ENCODE measurements at places on chromosomes 13 and 19.

- DNase-seq, result peak; percentile 84
Observed at GRCh38 chr19:19145684-19146608, 7.7 kb upstream of the TMEM161A start.

DNA sequence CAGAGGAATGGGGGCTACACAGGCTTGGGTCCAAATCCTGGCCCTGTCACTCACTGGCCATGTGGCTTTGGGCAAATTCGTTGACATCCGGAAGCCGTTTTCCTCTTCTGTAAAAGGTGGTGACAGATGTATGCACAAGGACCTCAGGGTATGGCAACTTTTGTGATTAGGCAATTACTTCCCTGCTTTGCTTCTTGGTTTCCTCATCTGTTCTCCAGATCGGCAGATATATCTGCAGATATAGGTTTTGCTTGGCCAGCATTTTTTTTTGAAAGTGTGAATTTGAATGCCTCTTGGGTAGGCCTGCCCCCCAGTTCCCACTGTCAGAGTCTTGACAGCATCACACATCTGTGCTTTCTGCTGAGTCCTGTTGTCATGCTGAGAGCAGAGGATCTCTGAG lies 17.7 kb downstream of the TMEM272 start:
- DNase-seq, result no peak

DNA sequence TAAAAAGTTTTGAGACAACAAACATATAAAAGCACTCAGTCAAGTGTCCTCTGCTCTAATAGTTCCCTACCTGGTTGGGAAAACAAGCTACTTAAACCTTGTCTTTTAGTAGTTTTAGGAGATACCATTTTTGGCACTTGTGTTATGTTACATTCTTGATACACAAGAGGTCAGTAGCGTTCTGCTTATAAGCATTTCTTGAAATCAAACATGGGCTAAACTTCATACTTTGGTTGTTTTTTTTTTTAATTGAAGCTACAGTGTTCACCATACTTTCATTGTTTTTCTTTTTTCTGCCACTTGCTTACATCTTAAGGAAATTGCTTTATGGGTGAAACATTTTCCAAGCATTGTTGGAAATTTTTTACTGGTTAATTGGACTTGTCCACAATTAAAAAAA lies 12.9 kb downstream of the NHLRC3 start:
- DNase-seq, result peak; percentile 70

- peak; percentile 66 for DNase-seq
Observed at GRCh38 chr19:38543807-38544568, 73.8 kb downstream of the MAP4K1 start.

GRCh38 chr19:8242211-8242821 lies 33.1 kb downstream of the CERS4 start:
- DNase-seq, result no peak

DNA sequence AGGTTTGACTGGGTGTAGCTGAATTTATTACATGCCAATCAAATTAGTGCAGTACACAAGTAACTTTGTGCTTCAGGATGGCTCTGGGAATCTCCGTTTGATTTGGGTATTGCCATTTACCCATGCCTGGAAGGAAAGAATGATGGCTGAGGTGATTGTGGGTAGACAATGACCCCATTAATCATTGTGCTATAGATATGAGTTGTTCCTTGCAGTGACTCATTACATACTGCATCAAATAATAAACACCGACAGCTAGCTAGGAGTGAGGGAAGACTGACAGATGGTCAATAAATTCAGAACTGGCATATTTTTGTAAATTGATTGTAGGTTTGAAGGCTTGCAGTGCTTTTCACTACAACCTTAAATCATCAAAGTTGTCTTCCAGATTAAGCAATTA lies 1069.5 kb downstream of the DIAPH3 start:
- peak; percentile 52 for DNase-seq

- DNase-seq, result no peak
Observed at GRCh38 chr13:30744681-30745077, 9.3 kb downstream of the ALOX5AP start.

DNA sequence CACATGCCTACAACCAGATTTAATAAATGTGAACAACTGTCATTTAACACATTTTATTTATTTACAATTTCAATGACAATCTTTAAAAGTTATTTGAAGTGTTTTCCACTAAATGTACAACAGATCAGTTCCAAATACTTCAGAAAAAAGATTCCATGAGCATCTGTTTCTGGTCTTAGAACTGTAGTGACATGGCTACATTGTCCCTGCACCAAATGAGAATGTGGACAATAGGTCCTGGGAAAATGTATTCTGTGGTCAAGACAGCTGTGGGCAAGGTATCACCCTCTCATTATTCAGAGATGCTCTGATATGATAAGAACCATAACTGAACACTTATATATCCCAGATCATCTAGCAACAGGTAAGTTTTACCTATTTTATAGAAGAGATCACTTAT lies 43.7 kb downstream of the ELF1 start:
- DNase-seq, result no peak

- peak; percentile 49 for DNase-seq
Observed at GRCh38 chr13:31905961-31906360, 125.6 kb upstream of the FRY start.

GRCh38 chr13:80274643-80275042 lies 66.3 kb downstream of the SPRY2 start:
- DNase-seq, result no peak

DNA sequence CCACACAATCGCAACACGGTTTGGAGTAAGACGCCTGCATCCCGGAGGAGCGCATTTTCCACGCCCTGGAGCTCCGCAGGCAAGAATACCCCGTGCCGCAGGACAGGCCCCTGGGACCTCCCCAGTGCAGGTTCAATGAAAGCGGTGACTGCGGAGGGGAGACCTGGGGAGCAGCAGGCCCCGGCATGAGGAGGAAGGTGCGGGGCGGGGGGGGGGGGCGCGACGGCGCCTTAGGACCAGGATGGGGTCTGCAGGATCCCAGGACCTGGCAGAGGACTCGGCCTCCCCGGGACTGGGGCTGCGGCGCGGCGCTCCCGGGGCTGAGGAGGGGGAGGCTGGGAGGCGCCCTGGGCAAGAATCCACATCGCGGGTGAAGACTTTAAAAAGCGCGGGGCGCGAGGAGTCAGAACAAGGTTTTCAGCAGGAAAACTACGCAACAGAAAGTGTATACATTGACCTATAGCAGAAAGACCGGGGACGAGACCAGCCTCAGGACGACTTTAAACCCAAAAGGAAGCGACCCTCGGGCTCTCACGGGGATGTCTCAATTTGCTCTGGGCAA lies 432 bp downstream of the ZNF611 start:
- peak; percentile 8 for DNase-seq

DNA sequence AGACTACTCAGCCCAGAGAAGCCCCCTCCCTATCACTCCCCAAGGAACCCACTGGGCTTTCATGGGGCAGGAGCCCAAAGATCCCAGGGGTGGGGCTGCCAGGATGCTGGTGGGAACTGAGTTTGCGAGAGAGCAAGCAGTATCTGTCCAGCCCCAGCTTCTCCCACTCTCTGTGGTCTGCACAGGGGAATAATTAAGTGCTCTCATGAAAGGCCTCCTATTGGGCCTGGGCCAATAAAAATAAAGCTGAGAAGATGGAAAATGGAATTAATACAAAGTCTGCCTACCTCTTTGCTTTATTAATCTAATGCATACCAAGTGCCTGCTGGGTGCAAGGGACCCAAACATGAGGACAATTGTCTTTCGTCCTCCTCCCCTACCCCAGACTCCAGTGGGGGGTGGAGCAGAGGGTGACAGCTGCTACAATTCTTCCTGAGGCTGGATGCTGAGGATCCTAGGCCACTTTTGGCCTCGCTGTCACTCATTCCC lies 5.4 kb downstream of the DDX39A start:
- peak; percentile 60 for DNase-seq

DNA sequence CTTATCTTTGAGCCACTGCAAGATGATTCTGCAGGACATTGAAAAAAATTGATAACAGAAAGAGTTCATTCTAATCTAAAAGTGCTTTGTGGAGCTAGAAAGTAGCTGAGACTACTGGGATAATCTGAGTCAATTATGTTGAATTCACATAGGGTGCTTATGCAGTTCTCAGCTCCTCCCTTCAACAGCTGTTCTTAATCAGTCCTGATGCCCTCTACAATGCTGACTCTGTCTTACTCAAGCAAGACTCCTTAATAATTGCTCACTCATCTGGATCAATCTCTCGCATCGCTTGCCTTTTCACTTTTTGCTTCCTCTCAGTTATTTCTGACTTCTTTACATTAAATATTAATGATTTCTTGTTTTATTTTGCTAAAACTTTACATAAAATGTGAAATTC lies 182.1 kb downstream of the PCDH17 start:
- peak; percentile 21 for DNase-seq

DNA sequence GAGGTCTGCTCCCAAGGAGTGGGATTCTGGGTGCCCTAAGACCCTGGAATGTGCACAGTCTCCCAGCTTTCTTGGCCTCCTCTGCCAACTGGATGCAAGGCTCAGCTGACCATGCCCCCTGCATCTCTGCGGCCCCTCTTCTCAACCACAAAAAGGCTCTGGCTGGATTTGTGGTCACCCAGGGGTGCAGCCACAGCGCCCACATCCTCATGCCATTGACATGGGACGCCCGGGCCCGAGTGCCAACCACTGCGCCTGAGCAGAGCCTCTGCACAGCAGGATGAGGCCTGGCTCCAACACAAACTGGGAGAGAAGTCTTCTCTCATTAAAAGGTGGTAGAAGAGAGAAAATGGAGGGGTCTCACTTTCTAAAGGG lies 103.5 kb downstream of the FOXO1 start:
- DNase-seq, result no peak

DNA sequence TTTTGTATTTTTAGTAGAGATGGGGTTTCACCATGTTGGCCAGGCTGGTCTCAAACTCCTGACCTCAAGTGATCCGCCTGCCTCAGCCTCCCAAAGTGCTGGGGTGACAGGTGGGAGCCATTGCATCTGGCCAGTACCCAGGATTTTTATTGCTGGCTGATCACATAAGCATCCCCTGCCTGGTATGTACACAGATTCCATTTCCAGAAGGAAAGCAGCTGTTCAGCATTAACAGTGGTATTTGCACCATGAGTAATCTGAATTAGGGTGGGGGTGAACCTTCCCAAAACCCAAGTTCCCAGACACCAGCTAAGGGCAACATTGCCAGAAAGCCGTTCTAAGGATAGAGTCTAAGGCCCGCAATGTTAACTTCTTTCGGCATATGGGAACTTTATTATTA lies 7.3 kb downstream of the ZNF555 start:
- no peak for DNase-seq

- peak; percentile 13 for DNase-seq
Observed at GRCh38 chr13:100694722-100695508, 20.3 kb upstream of the TMTC4 start.

DNA sequence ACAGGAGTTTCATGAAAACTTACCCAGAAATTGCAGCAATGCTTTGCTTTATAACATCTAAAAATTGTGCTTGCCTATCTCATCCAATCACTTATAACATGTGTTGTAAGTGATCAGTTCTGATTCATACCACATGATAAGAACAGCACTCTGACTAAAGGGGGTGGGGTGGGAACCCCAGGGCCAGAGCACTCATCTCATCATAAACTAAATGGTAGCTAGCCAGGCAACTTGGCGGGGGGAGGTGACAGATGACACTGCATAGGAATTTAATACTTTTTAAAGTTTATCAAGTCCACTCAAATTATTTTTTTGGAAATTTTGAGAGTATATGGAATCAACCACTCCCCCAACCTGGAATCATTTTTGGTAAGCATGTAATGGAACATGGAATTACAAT lies 42.1 kb downstream of the FOXO1 start:
- no peak for DNase-seq

- DNase-seq, result no peak
Observed at GRCh38 chr19:8576273-8576993, 809 bp downstream of the MYO1F start.

- peak; percentile 9 for DNase-seq
Observed at GRCh38 chr19:21586311-21587116, 81.1 kb downstream of the ZNF429 start.

DNA sequence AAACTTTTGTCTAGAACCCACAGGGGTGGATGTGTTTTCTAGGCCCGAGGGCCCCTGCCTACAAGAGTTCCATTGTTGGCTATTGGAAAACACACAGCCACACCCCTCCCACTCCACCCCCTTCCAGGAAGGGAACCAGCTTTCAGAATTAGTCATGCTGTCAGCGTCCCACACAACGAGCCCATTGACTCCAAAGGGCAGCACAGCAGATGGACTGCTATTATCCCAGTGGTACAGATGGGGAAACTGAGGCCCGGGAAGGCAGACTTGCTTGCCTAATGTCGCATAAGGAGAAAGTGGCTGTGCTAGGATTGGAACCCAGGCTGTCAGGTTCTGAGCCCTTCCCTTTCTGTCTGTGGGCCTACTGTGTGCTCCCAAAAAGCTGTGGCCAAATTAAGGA lies 8.1 kb upstream of the FXYD3 start:
- DNase-seq, result no peak

DNA sequence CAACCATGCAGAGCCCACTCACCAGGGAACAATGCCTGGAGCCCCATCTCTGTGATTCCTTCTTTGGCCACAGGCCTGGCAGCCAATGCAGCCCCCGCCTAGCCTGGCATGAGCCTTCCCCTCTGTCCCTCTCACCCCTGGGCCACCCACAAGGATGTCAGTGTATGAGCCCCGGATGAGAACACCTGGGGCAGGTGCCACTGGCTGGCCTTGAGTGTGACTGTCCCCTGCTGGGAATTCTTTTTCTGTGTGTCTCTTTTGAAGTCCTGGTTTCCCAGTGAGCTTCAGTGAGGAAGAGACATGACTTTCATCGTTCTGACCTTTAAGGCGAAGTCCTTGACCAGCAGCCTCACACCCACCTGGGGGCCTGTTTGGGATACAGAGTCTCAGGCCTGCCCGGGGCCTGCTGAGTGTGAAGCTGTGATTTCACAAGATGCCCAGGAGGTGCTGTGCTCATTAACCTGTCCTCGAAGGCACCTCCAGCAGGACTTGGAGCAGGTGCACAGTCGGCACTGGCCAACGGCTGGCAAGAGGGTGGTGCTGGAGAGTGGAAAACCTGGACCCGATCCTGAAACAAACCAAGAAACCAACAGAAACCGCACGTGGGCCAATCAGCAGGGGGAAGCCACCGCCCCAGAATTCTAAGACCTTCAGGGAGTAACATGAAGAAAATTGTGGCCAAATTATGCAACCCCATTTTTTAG lies 27.4 kb upstream of the SPACA7 start:
- no peak for DNase-seq

DNA sequence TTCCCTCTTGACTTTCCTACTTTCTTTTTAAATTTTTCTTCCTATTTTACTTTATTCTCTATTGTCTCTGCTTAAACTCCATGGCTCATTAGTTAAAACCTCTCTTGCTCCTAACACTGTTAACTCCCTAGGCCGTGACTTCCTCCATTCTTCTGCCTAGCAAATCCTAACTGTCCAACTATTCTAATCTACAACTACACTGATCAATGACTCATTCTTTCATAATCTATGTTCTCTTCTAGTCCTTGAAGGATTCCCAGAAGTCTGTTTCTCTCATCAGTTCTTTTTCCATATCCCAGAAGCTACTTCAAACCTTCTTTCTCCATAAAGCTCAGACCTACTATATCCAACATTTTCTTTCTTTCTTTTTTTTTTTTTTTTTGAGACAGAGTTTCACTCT lies 66.9 kb downstream of the MICU2 start:
- DNase-seq, result no peak

All from brain (organoid and tissue), 16 donors.